ENCODE measurements at places on chromosomes 7 and 10. TPM values are rescaled to one million over a fixed set of nuclear protein-coding genes. Genes with fewer than 3 reads are reported as not detected.

FZD1 gene
- 15.5 TPM for total RNA-seq

- H3K27ac ChIP-seq = no peak overlapping the region
- no peaks in the 10 kb centered on the region for H3K27me3 ChIP-seq
- no peaks in the 10 kb centered on the region for H3K4me1 ChIP-seq
- no peaks in the 10 kb centered on the region for H3K36me3 ChIP-seq
Measured at GRCh38 chr7:136102881-136103280, 125.7 kb upstream of the MTPN start.

CASP2 gene
- total RNA-seq = 43.0 TPM

- H3K36me3 ChIP-seq = no peaks in the 10 kb centered on the region
- no peak for DNase-seq
- H3K27me3 ChIP-seq = peaks cover 24% of the 10 kb centered on the region
- H3K27ac ChIP-seq = no peak overlapping the region
- H3K4me1 ChIP-seq = no peaks in the 10 kb centered on the region
- H3K4me3 ChIP-seq = no peak overlapping the region
Measured at GRCh38 chr7:26083113-26083512, 68.9 kb upstream of the NFE2L3 start.

TRIM50 gene
- total RNA-seq = 0.34 TPM

RBP3 gene
- total RNA-seq = not detected

DNA sequence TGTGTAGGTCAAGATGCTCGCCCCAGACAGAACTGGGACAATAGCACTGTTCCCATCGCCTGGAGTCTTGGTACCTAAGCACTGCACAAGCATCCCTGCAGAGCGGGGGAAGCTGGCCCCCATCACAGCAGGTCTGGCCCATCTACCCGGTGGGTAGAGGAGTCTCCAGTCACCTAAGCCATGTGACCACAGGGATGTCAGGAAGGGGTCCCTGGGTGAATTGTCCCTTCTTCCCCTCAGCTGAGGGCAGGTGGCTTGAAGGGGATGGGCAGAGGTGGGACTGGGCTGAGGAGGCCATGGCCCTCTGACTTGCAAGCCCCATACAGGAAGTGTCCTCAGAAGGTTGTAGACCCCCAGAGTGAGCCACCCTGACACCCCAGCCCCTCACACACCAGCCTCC lies 39.7 kb downstream of the FRMPD2 start:
- H3K27me3 ChIP-seq = no peaks in the 10 kb centered on the region
- DNase-seq = no peak
- no peaks in the 10 kb centered on the region for H3K4me1 ChIP-seq
- no peak overlapping the region for H3K4me3 ChIP-seq
- no peak overlapping the region for H3K27ac ChIP-seq
- H3K36me3 ChIP-seq = no peaks in the 10 kb centered on the region

- H3K27ac ChIP-seq = no peak overlapping the region
- H3K4me1 ChIP-seq = no peaks in the 10 kb centered on the region
- H3K27me3 ChIP-seq = no peaks in the 10 kb centered on the region
Measured at GRCh38 chr10:50063100-50063499, 4.7 kb upstream of the WASHC2A start.

DNA sequence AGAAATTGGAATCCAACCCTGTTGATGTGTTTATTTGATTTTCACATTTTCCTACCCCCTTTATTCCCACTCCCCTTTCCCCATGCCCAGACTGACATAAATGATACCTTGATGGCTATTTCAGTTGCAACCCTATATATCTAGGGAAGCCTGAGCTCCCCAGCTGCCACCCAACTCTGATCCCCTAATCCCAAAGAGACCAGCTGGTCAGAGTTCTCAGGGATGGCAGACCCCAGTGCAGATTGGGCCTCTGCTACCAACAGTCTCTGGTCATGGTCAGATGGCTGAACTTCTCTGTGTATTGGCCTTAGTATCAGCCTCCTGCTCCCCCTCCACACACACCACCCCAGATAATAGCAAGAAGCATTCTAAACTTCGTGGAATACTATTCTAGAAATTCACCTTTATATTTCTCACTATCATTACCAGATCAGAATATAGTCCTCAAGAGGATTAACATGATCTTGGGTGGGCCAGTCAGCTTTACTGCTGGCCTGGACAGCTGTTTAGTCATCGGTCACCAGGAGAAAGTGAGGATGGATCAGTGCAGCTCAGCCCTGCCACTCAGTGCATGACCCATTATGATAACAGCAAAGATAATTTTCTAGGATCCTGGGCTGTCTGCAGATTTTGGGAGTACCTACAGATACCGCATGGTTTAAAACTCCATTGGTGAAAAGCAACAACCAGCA lies 24.5 kb upstream of the BTRC start:
- H3K27me3 ChIP-seq = peaks cover 16% of the 10 kb centered on the region
- no peaks in the 10 kb centered on the region for H3K36me3 ChIP-seq
- H3K4me3 ChIP-seq = no peak overlapping the region
- no peak overlapping the region for H3K27ac ChIP-seq
- DNase-seq = no peak

- no peaks in the 10 kb centered on the region for H3K36me3 ChIP-seq
- peak; percentile 59 for DNase-seq
- H3K27ac ChIP-seq = peak overlapping the region; percentile 98
Measured at GRCh38 chr7:106111655-106112117, 426 bp downstream of the SYPL1 start.

DNA sequence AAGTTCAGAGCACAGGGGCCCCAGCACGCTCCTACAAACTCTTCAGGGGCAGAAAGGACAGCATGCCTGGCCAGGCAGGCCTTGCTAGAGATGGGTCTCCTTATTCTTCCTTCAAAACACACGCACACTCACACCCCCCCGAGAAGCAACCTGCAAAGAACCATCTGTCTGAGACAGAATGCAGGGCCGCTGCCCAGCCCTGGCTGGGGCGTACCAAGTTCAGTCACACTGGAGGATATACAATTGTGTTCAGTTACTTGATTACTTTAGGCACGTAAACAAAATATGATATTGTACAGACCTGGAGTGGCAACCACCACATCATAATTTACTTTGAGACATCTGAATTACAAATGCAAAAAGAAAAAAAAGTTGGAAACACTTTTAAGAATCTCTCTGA lies 5.7 kb downstream of the FAM53B start:
- no peak overlapping the region for H3K4me3 ChIP-seq
- no peaks in the 10 kb centered on the region for H3K27me3 ChIP-seq
- DNase-seq = no peak
- H3K4me1 ChIP-seq = peaks cover 72% of the 10 kb centered on the region
- no peaks in the 10 kb centered on the region for H3K36me3 ChIP-seq

DNA sequence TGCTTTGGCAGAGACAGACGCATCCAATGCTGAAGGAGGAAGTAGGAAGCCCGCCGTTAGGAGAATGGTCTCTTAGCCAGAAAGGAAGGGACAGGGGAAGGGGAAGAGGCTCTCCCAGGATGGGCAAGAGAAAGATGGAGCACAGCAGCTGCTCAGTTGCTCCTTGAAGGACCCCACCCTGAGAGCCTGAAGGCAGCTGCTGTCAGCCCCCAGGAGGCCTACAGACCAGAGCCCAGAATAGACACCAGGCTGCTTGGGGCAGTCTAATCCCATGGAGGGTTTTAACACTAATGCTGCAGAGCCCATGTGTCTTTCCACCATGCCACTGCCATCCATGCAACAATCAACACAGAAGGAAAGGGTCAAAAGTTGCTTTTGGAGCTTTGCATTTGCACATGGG lies 3.5 kb upstream of the C7orf33 start:
- no peaks in the 10 kb centered on the region for H3K36me3 ChIP-seq
- no peaks in the 10 kb centered on the region for H3K4me1 ChIP-seq
- DNase-seq = no peak
- H3K27me3 ChIP-seq = no peaks in the 10 kb centered on the region
- no peak overlapping the region for H3K27ac ChIP-seq
- H3K4me3 ChIP-seq = no peak overlapping the region

SAMD9L gene
- total RNA-seq = 42.4 TPM

RAMP3 gene
- 78.0 TPM for total RNA-seq

DNA sequence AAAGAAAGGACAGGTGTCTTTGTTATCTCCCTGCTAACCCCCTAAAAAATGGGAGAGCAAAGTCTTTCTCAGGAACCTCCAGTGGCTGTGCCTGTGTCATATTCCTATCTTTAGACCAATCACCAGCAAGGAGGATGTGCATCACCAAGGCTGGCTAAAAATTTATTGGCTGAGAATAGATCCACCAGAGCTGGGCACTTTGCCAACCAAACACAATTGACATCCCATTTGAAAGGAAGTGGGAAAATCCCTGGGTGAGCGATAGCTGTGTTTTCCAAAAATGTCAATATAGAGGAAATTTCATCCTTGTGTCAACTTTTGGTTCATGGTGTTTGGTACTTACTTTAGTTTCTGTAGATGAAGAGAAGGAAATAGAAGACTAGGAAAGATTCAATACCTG lies 13.1 kb upstream of the GPR141 start:
- no peaks in the 10 kb centered on the region for H3K27me3 ChIP-seq
- peaks cover 52% of the 10 kb centered on the region for H3K4me1 ChIP-seq
- H3K4me3 ChIP-seq = no peak overlapping the region
- DNase-seq = no peak
- no peak overlapping the region for H3K27ac ChIP-seq

RHOBTB1 gene
- 13.1 TPM for total RNA-seq

DNA sequence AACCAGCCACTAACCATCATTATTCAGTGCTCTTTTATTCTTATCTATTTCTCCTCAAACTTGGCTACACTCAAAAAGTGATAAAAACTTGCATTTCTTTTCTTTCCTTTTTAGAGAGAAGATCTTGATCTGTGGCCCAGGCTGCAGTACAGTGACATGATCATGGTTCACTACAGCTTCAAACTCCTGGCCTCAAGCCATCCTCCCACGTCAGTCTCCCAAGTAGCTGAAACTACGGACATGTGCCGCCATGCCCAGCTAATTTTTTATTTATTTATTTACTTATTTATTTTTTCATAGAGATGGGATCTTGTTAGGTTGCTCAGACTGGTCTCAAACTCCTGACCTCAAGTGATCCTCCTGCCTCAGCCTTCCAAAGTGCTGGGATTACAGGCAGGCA lies 24.6 kb upstream of the TMEM248 start:
- H3K27ac ChIP-seq = no peak overlapping the region
- no peak overlapping the region for H3K4me3 ChIP-seq
- no peaks in the 10 kb centered on the region for H3K27me3 ChIP-seq
- no peak for DNase-seq

NODAL gene
- total RNA-seq = not detected

DNA sequence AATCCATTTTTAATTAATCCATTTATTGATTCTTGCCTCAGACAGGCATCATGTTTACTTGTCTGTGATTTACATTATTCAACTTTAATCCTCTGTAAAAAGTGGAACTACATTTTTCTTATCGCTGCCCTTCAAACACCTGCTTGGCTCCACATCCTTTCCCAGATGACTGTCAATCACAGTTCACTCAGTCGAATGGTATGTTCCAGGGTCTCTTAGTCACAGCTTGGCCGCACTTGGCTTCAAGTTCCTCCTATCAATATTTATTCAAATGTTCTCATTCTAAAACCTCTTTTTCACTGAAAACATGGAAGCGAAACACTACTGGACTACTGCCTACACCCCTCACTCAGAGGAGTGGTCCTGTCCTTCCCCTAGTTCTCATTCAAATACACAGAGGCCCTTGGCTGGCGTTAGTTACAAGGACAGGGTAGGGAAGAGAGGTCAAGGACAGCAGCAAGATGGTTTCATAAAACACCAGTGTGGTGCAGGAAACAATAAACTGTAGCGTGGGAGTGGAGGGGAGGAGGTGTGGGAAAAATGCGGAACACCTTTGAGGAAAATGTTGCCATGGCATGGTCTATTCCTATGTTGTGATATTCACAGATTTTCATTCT lies 143.2 kb downstream of the USP6NL start:
- no peak overlapping the region for H3K4me3 ChIP-seq
- H3K27ac ChIP-seq = no peak overlapping the region
- no peaks in the 10 kb centered on the region for H3K36me3 ChIP-seq
- H3K27me3 ChIP-seq = no peaks in the 10 kb centered on the region
- no peaks in the 10 kb centered on the region for H3K4me1 ChIP-seq

DNA sequence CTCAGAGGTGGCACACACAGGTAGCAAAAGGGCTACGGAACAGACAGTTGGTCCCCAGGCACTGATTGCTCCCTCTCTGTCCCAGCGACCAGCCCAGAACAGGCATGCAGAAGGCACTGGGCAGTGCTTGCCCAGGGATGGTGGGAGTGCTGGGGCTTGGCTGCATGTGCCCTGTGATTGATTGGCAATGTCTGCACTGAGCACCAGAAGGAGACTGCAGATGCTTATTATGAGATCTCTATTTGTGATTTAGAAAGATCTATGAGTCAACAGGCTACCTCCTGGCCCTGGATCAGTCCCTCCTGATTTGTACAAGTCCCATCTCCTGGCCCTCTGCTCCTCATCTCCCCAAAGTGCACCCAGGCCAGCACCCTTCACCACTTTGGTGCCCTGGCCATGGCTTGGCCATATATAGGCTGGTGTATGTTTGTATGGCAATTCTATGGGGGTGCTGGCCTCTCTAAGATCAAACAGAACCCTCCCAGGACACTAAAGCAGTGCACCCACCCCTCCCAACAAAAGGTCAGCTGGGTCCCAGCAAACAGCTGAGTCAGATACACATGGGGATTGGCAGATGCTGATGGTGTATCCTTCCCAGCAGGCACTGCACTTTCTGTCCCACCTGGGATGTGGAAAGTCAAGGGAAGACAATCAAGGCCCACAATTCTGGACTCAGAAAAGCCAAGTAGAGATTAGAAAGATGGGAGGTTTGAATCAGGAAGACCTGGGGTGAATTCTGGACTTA lies 30.9 kb downstream of the CAMK2B start:
- H3K4me1 ChIP-seq = no peaks in the 10 kb centered on the region
- H3K4me3 ChIP-seq = no peak overlapping the region
- no peaks in the 10 kb centered on the region for H3K36me3 ChIP-seq
- peaks cover 55% of the 10 kb centered on the region for H3K27me3 ChIP-seq
- DNase-seq = no peak

- H3K4me1 ChIP-seq = no peaks in the 10 kb centered on the region
- H3K4me3 ChIP-seq = no peak overlapping the region
- no peaks in the 10 kb centered on the region for H3K36me3 ChIP-seq
- DNase-seq = no peak
Measured at GRCh38 chr10:28949005-28950004, 272.0 kb downstream of the BAMBI start.

DNA sequence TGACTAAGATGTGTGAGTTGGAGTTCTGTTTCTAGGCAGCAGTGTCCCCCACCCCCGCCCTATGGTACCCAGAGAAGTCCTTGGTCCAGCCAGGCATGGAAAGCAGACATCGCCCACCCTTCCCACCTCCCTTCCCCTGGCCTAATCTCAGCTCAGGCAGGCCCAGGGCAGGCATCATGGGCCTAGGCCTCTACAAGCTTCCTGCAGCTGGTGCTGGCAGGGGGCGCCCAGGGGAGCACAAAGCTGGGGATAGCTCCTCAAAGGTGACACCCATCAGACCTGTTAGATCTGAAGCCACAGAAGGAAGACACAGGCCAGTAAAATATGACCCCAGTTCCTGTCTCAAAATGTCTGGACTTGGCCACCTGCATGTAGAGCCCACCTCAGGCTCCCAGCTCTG lies 18.9 kb upstream of the UNC5B start:
- H3K27me3 ChIP-seq = peaks cover 11% of the 10 kb centered on the region
- no peaks in the 10 kb centered on the region for H3K36me3 ChIP-seq
- no peaks in the 10 kb centered on the region for H3K4me1 ChIP-seq
- DNase-seq = no peak

GRCh38 chr7:27101171-27101956 lies 1.1 kb downstream of the HOXA2 start:
- no peak for DNase-seq
- H3K27ac ChIP-seq = peak overlapping the region; percentile 70
- H3K4me1 ChIP-seq = peaks cover 59% of the 10 kb centered on the region

GRCh38 chr7:140640060-140640637 lies 464 bp downstream of the DENND2A start:
- peak; percentile 82 for DNase-seq
- H3K4me3 ChIP-seq = peak overlapping the region; percentile 42
- peaks cover 20% of the 10 kb centered on the region for H3K4me1 ChIP-seq

- DNase-seq = no peak
- no peaks in the 10 kb centered on the region for H3K27me3 ChIP-seq
- H3K4me1 ChIP-seq = peaks cover 34% of the 10 kb centered on the region
Measured at GRCh38 chr7:151352512-151352911, 10.9 kb downstream of the NUB1 start.
